ENCODE measurements at places on chromosomes 12 and 14. TPM values are rescaled to one million over a fixed set of nuclear protein-coding genes. Genes with fewer than 3 reads are reported as not detected.

Gene OR5AU1
- total RNA-seq: not detected

GRCh38 chr12:123040106-123040505, 59.6 kb downstream of the ARL6IP4 start:
- no peak for DNase-seq
- H3K27me3 ChIP-seq: no peaks in the 10 kb centered on the region
- H3K27ac ChIP-seq: no peak overlapping the region
- peaks cover 35% of the 10 kb centered on the region for H3K4me1 ChIP-seq
- H3K4me3 ChIP-seq: no peak overlapping the region

Gene TNFAIP2
- total RNA-seq: 33.5 TPM

DNA sequence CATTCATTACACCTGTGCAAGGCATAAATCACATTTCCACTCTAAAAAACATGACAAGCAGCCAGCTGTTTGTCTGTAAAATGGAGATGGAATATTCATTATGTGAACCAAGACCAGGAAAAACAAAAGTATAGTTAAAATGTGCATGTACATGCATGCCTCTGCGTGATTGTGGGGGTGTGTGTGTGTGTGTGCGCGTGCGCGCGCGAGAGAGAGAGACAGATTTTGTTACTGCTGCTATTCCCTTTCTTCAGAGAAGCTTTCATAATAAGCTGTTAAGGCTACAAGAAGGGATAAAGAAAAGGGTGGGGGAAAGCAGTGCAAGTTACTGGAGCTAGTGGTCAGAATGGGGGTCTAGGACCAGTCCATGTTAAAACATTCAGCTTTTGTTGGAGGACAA, 430.3 kb downstream of the NAV3 start:
- no peak for DNase-seq
- H3K4me3 ChIP-seq: no peak overlapping the region
- H3K36me3 ChIP-seq: no peaks in the 10 kb centered on the region

DNA sequence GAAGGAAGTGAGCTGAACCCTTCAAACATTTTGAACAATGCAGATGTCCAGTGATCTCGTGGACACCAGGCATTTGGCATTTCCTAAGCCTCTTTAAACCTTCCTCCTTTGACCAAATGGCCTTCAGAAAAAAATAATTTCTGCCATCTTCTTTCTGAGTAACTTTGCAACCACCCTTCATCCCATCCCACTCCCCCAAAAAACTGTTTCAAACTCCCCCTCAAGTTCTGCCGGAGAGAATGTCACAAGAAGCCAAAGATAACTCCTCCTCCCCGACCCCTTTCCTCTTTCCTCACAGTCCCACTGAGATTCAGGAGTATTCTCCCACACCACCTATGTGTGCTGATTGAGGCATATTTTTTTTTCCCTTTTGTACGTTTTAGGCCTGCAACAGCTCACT, 1.7 kb downstream of the KSR2 start:
- DNase-seq: no peak
- peaks cover 6% of the 10 kb centered on the region for H3K27me3 ChIP-seq
- no peaks in the 10 kb centered on the region for H3K36me3 ChIP-seq
- no peak overlapping the region for H3K27ac ChIP-seq
- H3K4me3 ChIP-seq: no peak overlapping the region
- H3K4me1 ChIP-seq: peaks cover 8% of the 10 kb centered on the region

Gene KCNA1
- 3.8 TPM for total RNA-seq

Gene LRRK2
- 24.4 TPM for total RNA-seq

All from sigmoid colon (tissue), 7 donors.